Heart left ventricle (tissue), 16 donors: ENCODE measurements at places on chromosomes 16 and 17.

GRCh38 chr16:22381392-22381791, 7.0 kb upstream of the CDR2 start:
- no peak for DNase-seq

DNA sequence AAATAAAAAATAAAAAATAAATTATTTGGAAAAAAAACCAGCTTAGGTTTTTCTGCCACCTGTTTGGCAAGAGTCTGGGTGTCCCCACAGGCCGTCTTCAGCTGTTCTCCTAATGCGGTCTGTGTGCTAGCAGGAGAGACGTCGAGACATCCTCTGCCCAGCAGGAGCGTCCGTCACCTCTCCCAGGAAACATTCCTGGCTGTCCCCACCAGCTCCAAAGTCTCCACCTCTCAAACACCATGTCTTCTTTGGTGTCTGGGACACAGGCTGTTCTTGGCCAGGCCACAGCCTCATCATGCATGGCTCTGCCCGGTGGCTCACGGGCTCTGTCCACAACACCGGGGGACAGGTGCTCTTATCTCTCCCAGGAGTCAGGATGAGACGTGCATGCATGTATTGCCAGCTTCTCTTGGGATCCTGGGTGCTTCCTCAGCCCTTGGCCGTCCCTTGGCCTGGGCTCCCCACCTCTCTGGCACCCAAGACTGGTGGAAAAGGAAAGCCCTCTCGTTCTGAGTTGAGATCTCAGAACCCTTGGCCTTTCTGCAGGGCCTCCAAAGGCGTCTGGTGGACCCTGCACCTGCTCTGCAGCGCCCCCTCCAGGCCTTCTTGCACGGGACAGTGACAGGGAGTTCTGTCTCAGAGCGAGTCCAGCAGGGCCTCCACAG, 84.9 kb upstream of the CBX4 start:
- no peak for DNase-seq

DNA sequence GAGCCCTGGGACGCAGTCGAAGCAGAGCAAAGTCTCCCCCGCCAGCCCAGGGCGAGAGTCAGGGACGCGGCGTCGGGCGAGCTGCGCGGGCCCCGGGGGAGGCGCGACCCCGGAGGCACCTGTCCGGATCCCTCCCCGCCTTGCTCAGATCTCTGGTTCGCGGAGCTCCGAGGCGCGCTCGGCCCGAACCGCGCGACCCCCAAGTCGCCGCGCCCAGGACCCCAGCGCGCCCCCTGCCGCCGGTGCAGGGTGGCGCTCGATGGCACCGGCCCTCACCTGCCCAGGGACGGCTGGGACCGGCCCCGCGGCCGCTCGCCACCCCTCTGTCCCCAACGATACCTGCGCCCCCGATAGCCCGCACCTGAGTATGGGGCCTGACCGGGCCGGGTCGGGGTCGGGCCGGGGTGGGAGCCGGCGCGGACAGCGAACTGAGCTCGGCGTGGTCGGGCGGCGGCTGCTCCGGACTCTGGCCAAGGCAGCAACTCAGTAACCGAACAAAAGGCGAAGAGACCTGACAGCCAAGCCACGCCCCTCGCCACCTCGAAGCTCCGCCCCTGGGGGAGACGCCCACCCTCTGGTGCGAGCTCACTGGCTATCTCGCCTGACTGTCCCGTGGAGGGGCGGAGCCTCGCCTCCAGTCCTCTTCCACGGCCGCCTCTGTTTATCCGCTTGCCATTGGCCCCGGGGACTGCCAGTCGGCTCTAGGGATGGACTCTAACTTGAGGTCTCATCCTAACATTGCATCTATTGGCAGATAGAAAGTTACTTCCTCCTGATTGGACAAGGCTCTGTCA, at the start of gene JUP:
Gene JUP (minus strand): TSS at position 485 of the 794 bp plus-strand sequence. CDS start 14,857 bp downstream, outside the sequence.
- peak; percentile 99 for DNase-seq

DNA sequence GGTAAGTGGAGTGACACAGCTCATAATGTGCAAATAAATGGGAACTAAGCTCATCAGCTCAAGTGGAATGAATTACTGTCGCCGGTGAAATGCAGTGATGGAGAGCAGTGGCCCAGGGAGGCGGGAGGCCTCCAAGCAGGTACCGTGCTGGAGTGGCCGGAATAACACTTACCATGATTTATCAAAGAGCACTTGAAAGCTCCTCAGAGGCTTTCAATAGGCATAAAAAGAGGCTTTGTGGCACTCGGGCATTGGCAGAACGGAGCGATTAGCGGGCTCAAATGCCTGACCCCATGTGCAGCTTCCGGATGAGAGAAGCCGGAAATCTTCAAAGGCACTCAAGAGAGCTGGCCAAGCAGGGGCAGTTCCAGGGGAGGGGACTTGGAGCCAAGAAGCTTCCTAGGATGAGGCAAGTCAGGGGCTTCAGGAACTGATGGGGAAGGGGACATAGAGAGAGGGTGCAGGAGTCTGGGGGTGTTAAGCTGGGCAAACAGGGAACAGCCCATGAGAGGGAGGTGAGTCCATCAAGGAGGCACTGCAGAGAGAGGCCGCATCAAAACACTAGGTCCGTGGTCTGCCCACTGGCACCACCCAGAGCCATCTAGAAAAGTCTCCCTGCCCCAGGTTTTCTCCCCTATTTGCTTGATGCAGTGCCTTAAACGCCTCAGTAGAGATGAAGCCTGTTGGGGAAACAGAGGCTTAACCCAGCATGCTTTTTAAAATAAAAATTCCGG, 144.0 kb upstream of the IRX6 start:
- no peak for DNase-seq

DNA sequence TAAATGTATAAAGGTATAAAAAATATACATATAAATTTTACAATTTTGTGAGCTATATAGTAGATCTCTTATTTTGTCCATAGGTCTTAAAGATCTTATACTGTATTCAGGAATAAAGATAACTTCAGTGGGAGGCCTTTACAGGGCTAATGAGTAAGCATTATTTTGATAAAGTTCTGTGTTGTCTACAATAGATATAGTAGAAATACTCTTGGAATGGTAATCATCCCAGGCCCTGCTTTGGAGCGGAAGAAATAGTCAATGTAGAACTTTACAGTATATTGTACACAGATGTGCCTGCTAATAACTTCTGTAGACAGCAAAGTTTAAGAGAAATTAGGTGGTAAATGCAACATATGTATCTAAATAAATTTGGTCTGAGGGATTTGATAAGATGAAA, 42.6 kb downstream of the TENT4B start:
- DNase-seq, result no peak

DNA sequence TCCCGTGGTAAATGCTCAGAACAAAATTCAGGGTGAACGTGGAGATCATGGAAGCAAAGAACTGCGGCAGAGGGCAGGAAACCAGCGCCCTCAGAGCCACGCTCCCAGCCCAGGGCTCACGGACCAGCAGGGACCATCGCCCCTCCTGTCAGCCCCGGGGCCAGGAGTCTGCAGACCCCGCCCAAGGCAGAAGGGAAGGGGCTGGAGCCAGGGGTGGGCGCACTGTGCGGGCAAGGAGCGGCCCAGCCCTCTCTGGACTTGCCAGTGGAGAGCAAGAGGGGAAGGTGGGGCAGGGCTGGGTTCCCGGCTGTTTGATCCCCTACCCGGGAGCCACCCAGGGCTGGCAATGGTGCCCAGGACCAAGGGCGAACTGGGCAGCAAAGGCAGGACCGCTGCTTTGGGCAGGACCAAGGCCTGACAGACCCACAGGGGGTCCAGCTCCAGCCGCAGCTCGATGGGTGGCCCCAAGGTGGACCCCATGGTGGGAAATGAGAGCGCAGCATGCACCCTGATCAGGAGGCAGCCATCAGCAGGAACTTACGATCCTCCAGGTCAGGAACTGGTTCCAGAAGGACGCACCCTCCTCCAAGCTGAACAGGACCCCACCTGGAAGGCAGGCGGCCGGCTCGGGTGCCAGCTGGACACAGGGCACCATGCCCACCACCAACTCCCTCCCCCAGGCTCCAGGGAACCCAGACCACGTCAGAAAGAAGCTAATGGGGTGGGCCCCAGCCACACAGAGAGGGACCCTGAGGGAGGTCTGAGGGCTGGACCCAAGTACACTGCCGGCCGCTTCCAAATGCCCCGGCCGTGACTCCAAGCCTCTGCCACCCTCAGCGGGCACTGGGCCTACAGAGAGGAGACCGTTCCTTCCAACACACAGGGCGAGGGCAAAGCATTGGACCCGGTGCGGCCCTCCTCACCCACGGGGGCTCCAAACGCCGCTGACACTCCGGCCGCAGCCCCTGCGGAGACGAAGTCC, 11.1 kb upstream of the CCDC154 start:
- DNase-seq, result no peak

DNA sequence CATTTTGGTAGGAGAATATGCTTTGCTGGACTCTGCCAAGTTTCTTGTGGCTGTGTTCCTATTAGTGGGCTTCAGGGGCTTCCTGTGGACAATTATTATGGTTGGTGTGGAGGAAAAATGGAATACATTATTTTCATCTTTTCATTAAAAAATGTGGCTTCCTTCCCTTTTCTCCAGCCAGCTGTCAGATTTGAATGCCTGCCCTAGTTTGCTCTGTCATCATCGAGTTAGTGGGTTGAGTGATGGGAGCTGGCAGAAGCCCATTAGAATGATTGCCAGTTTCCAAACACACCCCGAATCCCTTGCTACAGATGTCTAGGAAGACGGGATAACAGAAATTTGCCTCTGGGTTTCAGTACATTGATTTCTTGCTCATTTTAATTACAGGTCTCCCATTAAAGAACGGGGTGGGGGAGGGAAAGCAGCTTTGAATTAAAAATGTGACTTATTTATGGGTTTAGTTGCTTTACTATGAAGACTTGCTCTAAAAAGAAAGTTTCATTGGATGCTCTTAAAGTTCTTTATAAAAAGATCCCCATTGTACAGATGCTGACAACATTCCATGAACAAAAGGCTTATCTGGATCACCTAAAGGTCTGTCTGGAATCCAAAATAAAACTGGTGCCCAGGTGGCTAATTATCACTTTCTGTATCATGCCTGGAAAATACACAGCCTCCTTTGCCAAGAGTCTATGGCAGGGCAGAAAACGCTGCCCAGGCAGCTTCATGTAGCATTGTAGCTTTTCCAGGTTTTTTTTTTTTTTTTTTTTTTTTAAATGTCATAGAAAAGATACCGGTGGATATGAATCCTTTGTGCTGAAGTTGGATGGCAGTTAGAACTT, 103.6 kb downstream of the PRKCA start:
- DNase-seq, result no peak

DNA sequence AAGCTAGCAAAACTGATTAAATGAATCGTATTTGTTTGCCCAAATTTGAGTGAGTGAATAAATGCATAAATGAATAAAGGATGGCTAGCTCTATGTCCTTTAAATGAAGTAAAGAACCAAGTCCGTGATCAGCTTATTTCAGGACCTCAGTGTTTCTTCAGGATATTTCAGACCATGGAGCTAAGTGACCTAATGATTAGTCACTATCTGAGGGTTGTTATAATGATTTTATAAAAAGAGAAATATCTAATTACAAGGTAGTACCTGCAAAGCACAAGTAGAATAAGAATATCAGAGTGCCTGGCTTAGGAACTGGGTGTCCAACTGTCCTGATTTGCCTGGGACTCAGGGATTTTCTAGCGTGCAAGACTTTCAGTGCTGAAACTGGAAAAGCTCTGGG, 12.5 kb downstream of the KCNJ2 start:
- no peak for DNase-seq

DNA sequence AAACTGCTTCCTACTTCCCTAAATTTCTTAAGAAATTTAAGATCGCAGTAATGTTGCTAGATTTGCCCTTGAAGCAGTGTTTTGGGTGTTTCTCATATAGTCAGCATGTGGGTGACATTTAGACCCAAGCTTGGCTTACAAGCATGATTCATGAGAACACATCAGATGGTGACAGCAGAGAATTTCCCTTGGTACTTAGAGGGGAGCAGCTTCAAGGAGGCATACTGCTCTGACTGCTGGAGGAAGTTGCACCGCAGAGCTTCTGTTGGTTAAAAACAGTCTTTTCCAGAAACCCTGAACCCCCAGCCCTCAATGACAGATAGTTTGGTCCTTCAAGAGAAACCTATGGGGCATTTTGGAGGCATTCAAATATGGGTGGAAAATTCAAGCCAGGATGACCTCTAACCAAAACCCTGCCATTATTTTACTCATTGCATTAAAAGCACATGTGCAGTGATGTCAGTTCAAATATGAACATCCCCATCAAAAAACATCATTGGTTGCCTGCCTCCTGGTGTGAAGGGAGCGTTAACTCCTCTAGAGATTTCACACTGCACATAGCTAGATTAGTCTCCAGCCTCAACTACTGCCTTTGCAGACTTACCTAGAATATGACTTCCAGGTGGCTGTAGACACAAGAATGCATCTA, 201.5 kb upstream of the CACNG5 start:
- no peak for DNase-seq

GRCh38 chr17:57289613-57290012, 33.3 kb downstream of the MSI2 start:
- no peak for DNase-seq

- no peak for DNase-seq
These were observed 13.5 kb upstream of the TBX21 start for GRCh38 chr17:47719411-47720152.

- DNase-seq, result no peak
These were observed 13.7 kb downstream of the PITPNC1 start for GRCh38 chr17:67390646-67391361.

GRCh38 chr16:3017794-3018506, at the start of gene CLDN6:
Gene CLDN6, minus strand, starts transcription at chr16:3018183. Its CDS starts 2,162 bp downstream, at chr16:3016021.
- no peak for DNase-seq

GRCh38 chr17:82793974-82794630, 42.2 kb downstream of the TBCD start:
- no peak for DNase-seq

DNA sequence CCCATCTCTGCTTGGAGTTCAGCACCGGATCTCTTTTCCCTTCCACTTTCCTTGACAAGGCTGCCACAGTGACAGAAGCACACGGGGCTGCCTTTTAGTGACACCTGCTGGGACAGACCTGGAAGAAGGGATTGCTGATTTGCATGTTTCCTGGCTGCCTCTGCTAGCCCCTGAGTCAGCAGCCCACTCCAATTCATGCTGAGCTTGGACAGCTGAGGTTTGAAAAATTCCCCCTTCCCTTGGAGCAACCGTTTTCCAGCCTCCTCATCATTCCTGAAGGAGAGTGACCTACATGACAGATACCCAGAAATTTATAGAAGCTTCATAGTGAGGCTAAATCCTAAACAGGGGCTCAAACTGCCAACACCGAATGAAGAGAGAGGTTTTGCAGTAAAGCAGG, 18.8 kb upstream of the RBL2 start:
- DNase-seq, result no peak
